ENCODE measurements at places on chromosomes 7 and 10. TPM values are rescaled to one million over a fixed set of nuclear protein-coding genes. Genes with fewer than 3 reads are reported as not detected.

OPALIN gene
- not detected for total RNA-seq

FAM171A1 gene
- total RNA-seq: 37.4 TPM

CC2D2B gene
- total RNA-seq: 0.72 TPM

RAMP3 gene
- total RNA-seq: 0.63 TPM

KCTD7 gene
- 10.0 TPM for total RNA-seq

LIPN gene
- not detected for total RNA-seq

GRM8 gene
- total RNA-seq: 1.2 TPM

- DNase-seq: no peak
Observed at GRCh38 chr7:75772081-75773077, at the start of gene CCL26. Gene CCL26 (minus strand): TSS chr7:75772211. CDS start chr7:75772176, 35 bp downstream.

DNA sequence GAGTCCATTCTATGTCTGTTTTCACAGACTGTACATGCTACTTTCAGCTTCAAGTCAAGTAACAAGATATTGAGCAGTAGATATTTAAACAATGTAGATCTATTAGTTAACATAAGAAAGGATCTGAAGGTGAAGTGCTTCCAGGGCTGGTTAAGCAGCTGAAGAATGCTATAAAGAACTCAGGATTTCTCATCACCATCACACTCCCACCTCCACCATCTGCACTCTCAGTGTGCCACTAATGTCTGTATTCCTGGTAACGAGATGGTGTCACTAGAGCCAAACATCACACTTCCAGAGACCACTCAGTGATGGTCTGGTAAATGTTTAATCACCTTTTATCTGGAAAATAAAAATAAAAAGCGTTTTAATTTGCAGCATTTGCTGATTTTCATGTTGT is 224.0 kb upstream of the FERD3L start:
- no peak for DNase-seq

GRCh38 chr10:131758939-131759301 is 141.9 kb upstream of the PPP2R2D start:
- no peak for DNase-seq

GRCh38 chr7:29955799-29956486 is 33.7 kb downstream of the SCRN1 start:
- no peak for DNase-seq

- DNase-seq: no peak
Observed at GRCh38 chr10:97923057-97923456, 73.4 kb downstream of the GOLGA7B start.

DNA sequence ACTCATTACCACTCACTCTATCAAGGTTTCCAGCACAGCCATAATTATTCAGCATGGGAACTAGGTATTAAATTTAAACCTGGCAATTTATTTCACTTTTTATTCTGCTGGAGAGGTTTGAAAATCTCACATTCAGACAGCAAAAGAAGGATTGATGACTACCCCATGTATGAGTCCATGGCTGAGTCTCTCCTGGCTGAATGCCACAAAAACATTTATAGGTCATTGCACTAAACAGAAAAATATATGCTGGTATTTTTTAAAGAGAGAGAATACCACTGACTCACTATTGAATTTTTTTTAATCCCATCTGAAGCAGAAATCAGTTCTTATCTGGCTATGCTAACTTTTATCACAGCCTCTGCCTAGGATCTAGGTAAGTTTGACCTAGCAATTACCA is 336.3 kb downstream of the PPP1R3A start:
- DNase-seq: no peak

- no peak for DNase-seq
Observed at GRCh38 chr7:121195874-121196273, 132.9 kb upstream of the WNT16 start.

DNA sequence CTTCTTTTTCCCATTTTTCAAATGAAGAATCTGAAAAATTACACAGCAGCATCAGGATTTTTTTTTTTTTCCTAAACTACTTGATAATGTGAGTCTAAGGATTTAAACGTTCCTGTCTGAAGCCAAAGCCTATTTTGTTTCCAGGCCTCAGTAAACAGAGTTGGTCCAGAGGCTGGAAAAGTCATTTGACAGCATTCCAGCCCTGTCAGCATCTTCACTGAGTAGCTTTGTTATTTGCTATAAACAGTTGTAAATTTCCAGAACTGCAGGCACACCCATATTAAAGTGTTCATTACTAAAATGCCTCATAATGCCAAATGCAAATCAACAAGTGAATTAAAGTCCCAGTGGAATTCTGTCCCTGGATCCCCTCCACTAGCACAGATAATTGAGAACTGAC is 35.5 kb upstream of the KMT2E start:
- DNase-seq: no peak

DNA sequence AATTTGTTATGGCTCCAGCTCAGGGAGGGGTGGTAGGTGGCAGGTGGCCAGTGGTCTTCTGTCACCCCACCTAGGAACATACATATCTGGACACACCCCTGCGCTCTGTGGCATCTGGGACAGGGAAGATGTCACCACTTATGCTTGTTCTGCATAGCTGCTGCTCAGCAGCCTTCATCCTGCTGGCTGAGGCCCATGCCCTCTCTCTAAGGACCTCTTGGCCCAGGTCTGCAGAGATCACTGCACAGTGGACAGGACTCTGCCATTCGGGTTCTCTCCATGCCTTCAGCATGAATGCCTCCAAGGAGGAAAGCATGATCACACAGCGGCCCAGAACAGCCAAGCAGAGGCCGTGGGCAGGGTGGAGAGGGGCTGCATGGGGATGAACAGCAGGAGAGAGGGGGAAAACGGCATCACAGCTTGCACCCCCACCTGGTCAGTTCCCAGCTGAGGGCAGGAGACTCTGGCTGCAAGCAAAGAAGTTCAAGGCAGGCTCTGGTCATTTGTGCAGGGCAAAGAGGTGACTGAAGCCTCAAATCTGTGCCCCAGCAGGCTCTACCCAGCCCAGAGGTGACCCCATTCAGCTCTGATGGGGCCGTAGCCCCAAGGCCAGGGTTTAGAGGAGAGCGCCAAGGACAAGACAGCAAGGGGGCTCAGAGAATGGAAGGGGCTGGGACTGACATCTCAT is 47.8 kb upstream of the GDF10 start:
- DNase-seq: no peak

DNA sequence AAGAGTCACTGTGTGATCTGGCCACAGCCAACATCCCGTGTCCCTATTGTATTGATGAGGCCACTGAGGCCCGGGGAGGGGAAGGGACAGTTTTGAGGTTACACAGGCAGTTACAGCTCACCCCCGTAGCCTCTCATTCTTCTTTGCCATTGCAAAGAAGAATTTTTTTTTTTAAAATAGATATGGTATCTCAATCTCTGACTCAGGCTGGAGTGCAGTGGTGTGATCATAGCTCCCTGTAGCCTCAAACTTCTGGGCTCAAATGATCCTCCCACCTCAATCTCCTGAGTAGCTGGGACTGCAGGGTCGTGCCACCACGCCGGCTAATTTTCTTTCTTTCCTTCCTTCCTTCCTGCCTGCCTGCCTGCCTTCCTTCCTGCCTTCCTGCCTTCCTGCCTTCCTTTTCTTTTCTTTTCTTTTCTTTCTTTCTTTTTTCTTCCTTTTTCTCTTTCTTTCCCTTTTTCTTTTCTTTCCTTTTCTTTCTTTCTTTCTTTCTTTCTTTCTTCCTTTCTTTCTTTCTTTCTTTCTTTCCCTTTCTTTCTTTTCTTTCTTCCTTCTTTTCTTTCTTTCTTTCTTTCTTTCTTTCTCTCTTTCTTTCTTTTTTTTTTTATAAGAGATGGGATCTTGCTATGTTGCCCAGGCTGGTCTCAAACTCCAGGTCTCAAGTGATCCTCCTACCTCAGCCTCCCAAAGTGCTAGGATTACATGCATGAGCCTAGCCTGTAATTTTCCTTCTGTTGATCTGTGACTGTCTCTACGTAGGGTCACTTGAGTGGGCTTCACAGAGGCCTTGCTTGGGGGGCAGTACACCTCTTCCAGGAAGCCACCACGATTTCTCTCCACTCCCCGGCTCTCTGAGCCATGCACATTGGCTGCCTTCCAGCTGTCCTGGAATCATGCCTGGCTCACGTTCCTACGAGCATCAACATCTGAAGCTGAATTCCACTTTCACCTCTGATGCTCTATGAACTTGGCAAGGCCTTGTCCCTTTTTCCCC is 31.3 kb downstream of the TMEM270 start:
- no peak for DNase-seq

GRCh38 chr10:101272229-101272868 is 43.1 kb upstream of the LBX1 start:
- peak; percentile 89 for DNase-seq

- no peak for DNase-seq
Observed at GRCh38 chr10:124175701-124176348, 82.4 kb upstream of the CHST15 start.

- peak; percentile 69 for DNase-seq
Observed at GRCh38 chr7:31336202-31337001, 4.1 kb downstream of the NEUROD6 start.

DNA sequence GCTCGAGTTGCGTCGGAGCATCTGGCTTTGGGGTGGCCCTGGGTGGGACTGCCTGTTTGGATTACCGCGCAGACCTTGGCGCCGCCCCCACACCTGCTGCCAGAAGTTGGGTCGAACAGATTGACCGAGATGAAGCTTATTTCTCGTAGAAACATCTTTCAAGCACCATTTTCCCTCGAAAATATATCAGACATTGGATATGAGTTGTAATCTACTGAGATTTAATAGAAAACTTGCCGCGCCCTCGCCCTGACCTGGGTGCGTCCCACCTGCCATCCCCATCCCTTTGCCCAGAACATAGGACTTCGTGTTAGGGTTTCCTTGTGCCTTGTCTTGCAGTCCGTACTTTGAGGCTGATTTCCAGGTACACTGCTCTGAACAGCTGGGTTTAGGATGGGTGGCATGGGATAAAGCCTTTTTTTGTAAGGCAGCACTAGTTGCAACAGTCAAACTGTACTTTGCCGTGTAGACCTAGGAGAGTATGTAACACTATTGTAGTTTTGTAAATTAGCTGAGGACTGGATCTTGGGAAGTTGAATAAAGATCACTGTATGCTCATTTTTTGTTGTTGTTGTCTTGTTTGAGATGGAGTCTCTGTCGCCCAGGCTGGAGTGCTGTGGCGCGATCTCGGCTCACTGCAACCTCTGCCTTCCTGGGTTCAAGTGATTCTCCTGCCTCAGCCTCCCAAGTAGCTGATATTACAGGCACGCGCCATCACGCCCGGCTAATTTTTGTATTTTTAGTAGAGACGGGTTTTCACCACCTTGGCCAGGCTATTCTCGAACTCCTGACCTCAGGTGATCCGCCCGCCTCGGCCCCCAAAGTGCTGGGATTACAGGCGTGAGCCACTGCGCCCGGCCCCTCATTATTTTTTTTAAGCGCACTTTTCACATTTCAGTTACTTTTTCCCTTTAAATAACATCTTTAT is 978 bp downstream of the OGDH start:
- no peak for DNase-seq

DNA sequence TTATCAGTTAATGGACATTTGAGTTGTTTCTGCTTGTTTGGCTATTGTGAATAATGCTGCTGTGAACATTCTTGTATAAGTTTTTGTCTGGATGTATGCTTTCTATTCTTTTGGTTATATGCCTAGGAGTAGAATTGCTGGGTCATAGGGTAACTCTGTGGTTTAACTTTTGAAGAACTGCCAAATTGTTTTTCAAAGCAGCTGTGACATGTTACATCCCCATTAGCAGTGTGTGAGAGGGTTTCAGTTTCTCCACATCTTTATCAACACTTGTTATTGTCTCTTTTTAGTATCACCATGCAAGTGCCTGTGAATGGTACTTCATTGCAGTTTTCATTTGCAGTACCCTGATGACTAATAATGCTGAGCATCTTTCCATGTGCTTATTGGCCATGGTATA is 2.1 kb upstream of the NDUFB8 start:
- DNase-seq: no peak

DNA sequence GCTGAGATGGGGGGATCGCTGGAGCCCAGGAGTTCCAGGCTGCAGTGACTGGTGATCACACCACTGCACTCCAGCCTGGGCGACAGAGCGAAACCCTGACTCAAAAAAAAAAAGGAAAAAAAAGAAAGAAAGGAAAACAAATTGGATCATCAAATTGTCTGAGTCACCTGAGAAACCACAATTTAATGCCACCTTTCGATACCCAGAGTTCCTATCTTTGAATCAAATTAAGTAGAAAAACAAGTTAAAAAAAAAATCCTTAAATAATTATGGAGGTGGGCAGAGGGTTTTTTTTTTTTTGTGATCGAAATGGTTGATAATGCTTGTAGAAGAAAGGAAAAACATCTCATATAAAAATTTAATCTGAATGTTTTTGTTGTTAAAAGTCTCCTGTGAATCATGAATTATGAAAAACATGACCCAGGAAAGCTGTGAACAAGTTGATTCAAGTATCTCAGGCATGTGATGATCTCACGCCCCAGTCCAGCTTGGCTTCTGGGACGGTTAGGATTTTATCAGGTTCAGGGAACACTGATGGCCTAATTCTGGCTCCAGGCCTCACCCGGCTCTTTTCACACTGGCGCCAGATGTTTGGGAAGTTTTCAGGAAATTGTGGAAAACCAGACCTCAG is 25.3 kb upstream of the CUX1 start:
- no peak for DNase-seq

DNA sequence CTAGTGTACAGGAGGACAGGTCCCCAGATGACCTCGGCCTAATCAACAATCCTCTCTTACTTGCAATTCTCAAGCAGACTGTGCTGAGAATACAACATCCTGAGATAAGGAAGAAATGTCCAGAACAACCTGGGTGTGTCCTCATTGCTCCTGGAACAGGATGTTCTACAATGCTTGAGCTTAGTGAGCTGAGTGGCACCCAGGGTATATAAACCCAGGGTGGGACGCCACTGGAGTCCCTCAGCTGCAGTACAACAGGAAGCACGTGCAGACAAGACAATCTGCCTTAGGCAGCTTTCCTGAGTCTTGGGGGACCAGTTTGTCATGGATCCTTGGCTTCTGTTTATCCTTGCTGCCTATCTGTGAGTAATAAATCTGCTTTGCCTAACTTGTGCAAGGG is 27.7 kb upstream of the SLC25A13 start:
- DNase-seq: no peak

DNA sequence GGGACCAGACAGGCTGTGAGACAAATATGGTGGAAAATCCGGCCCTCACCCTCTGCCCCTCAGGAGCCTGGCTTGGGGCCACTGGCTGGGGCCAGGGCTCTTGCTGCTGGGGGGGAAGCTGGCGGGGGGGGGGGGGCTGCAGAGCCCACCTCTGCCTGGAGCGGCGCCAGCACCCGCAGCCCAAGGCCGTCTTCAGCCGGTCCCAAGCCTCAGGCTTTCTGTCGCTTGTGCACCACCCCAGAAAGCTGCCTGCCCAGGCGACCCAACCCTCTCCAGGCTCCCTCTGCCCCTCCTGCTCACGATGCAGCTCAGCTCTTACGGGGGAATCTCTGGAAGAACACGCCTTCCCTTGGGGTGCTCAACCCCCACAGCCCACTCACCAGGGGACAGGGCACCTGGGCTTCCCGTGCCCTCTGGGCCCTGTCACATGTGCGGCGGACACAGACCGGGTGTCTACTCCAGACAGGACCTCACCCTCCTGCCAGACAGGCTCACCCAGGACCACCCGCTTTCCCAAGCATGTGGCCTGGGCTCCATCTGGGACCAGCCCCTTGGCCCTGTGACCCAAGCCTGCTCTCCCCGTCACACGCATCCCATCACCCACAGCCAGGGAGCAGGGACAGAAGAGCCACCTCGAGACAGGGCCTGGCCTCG is 43.9 kb downstream of the DPYSL4 start:
- no peak for DNase-seq

GRCh38 chr7:123637203-123637602 is 18.5 kb upstream of the LMOD2 start:
- DNase-seq: no peak
